ENCODE measurements at places on chromosomes 6 and 20.

GRCh38 chr6:159854959-159855358, 35.8 kb upstream of the MAS1 start:
- DNase-seq = no peak

DNA sequence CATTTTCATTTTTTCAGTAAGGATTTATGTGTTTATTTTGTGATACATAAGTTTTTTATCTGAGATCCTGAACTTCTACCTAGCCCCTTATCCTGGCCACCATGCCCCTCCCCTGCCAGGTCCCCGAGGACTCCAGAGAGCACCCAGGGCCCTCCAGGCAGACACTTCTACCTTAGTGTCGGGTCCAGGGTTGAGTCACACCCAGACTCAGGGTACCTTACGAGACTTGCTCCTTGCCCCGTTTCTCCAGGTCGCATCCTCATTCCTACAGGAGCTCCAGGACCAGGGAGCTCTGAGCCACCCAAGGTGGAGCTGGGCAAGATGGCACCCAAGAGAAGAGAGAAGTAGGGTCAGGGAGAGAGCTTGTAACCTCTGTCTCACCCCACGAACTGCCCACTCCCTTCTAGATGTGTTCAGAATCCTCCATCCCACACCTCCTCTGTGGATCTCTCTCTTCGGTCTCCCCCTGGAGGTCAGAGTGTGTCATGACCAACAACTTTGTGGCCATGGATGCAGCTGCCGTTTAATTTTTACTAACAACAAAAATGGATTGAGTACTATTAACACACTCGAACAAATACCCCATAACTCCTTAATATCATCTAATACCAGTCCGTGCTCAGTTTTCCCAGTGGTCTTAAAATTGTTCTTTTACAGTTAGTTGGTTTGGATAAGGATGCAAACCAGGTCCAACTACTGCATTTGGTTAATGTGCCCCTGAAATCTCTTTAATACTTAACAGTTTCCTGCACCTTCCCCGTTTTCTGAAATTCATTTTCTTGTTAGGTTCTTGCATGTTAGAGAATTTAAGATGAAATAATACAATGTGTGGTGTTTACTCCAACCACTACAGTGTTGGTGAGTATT, 130.6 kb upstream of the INSM1 start:
- no peak for DNase-seq

DNA sequence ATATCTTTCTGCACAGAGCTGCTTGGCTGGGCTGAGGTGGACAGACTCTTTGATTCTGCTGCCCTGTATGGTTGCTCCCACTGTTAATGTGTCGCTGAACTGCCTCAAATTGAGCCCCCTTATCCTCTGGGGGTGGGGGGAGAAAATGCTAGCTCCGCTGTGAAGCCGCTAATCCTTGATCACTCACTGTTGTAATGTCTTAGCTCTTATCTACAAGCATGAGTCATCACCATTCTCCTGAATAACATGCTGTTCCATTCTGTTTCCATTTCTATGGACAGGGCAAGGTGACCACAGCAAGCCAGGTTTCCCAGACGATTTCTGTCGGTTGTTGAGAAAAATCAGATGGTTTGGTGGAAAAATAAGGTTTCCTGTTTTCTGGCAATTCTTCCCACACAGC, 218.4 kb upstream of the GGTLC1 start:
- no peak for DNase-seq

DNA sequence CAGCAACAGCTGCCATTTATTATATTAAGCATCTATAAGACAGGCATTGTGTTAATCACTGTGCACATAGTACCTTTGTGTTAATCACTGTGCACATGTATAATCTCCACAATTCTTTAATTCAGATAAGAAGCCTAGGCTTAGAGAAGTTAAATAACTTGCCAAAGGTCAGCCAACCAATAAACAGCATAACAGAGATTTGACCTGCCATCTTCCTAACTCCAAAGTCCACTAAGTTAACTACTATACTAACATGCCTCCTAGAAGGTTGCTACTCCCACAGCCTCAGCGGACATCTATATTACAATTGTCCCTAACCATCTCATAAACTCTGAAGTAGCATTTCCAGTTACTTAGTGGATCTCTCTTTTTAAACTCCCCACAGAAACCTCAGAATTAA, 3.7 kb downstream of the BTBD9 start:
- no peak for DNase-seq

- no peak for DNase-seq
Observed at GRCh38 chr6:52877786-52878185, 31.7 kb downstream of the GSTA3 start.

DNA sequence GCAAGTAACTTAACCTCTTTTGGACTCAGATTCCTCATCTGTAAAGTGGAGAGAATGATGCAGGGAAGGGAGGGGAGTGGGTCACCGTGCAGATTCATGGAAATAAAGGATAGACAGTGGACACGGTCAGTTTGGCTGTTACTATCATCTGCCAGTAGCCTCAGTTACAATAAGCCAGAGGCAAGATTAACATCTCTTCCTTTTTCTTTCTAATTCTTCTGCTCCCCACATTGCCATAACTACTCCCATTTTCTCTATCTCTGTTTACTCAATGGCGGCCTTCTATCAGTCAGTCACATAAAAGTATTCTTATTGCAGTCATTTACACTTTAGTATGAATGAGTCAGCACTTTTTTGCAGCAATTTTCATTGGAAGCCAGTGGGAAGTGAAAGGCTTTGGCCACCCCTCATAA, 49.2 kb downstream of the PPP1R16B start:
- no peak for DNase-seq

- DNase-seq = no peak
Observed at GRCh38 chr6:12339808-12340487, 49.8 kb downstream of the EDN1 start.

DNA sequence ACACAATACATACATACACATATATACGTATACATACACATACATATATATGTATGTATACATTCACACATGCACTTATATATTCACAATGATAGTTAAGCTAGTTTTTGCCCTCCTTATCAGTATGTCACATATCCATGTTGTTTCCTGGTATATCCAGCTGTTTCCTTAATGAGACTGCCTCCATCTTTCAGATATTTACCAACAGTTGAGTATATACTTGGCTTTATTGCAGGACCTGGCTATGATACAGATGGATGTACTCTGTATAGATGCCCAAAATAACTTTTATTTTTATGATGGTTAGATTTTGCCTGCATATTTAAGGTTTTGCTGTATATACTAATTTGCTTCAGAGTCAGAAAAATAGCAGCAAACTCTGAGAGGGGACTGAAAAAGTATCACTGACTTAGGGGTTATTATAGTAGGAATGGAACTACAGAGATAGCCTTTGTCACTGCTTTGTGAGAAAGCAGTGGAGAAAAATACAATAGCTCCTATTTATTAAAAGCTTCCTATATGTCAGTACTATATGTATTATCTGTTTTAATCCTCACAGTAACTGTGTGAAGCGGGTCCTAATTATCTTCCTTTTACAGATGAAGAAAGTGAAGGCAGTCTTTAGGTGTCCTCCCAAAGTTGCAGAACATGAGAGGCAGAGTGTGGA, 35.5 kb downstream of the CARMIL1 start:
- DNase-seq = no peak

DNA sequence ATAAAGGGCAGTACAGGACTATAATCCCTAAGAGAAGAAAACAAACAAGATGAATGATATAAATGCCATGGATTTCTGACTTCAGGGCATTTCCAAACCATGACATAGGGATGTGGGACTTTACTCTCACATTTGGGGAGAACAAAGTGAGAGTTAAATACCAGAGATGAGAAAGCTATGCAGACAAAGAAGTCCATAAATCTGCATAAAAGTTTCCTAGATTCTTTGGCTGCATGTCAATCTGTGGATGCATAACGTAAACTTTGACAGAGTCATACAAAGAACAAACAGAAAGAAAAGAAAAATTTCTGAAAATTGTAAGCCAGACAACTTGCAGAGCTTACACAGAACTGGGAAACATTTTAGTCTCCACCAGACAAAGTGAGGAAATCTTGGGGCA, 11.7 kb downstream of the EPM2A start:
- DNase-seq = no peak

DNA sequence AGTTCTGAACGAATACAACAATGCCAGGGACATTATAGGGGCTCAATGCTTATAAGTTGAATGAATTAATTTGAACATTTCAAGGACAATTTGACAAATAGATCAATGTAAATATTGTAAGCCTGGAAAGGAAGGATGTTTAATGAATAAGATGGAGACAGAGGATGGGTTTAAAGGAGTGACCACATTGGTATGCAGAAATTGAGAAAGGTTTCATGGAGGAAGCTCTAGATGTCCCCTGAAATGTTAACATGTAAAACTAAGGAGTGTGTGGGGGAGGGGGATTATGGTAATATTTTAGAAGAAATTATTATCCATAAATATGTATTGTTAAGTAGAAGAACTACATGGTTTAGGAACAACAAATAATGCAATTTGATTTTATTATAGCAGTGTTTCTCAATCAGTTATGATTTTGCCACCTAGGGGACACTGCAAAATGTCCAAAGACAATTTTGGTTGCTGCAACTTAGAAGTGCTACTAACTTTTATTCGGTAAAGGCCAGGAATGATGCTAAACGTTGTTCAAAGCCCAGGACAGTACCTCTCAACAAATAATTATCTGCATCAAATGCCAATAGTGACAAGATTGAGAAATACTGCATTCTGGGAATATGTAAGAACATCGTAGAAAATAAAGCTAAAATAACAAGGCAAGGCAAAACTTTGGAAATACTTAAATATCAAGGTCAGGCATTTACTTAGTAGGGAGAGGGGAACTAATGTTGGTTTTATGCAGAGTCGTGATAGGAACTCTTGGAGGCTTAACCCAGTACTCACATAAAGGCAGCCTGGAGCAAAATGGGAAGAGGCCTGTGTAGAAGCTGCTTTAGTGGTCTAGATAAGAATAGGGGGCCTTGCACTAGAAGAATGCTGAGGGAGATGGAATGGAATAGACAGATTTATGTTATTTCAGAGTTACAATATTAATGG, 686.9 kb upstream of the CITED2 start:
- DNase-seq = no peak
